ENCODE measurements at places on chromosomes 13 and 19.

DNA sequence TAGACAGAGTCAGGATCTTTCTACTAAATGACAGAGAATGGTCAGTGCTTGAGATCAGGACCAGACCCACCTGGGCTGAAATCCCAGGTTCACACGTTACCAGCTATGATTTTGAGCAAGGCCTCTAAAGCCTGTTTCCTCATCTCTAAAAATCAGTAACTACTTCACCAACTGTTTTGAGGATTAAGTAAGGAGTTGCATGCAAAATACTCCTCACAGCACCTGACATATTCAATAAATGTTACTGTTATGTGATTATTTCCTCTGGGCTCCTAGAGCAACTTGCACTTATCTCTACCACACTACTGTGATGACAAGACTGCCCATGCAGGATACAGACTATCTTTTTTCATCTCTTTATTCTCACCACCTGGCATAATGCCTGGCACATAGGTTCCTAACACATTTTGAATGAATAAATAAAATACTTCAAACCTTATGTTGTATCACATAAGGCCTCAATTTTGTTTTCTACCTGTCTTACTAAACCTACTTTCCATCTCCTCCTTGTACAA is 1.8 kb downstream of the KATNAL1 start:
- no peak for DNase-seq

GRCh38 chr19:8000298-8001038 is 5.0 kb downstream of the ELAVL1 start:
- DNase-seq = no peak

- DNase-seq = no peak
Measured at GRCh38 chr13:98988780-98989179, 10.9 kb upstream of the DOCK9 start.

- DNase-seq = no peak
Measured at GRCh38 chr19:41799444-41800000, 3.1 kb downstream of the CEACAM3 start.

DNA sequence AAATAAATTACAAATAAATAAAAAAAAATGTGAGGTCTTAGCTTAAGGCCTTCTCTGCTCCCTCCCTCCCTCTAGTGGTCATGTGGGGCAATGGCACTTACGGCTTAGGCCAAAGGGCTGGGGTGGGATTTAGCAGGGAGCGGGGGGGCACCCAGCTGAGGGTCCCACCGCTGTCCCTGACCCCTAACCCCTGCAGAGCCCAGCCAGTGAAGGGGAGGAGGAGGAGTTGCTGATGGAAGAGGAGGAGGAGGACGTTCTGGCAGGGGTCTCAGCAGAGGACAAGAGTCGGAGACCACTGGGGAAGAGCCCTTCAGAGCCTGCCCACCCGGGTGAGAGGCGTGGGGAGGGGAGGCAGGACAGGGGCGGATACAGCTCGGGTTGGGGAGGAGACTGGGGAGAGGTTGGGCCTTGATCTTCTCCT is 9.3 kb downstream of the MPND start:
- peak; percentile 63 for DNase-seq

- no peak for DNase-seq
Measured at GRCh38 chr13:71722206-71722605, 144.8 kb downstream of the DACH1 start.

GRCh38 chr13:97043302-97043701 is 49.0 kb upstream of the OXGR1 start:
- no peak for DNase-seq

- DNase-seq = no peak
Measured at GRCh38 chr19:42178791-42179674, 38.4 kb downstream of the DEDD2 start.

DNA sequence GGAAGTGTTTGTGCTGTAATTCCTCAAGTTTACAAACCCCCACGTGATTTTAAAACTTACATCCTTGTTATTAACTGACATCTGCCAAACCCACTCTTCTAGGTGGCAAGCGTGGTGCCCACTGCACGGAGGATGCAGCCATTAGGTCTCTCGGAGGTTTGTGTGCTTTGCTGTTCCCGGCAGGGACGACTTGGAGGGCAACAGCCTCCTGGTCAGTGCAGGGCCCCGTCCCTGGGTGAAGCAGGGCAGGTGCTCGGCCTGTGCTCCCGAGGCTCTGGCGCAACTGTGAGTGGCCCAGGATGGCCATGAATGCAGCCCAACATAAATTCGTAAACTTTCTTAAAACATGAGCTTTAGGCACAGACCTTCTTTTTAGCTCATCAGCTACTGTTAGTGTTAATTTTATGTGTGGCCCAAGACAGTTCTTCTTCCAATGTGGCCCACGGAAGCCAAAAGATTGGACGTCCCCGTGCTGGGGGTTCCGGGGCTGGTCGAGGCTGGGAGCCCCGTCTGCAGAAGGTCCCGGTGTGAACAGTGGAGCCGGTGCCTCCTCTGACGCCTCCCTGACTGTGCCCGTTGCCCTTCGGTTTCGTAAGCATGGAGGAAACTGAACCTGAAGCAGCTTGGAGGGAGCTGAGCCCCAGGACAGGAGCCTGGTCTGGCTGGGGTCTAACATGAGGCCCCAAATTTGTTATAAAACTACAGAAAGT is 11.9 kb downstream of the GAS6 start:
- no peak for DNase-seq

- no peak for DNase-seq
Measured at GRCh38 chr19:46710687-46711086, 6.2 kb downstream of the PRKD2 start.

- no peak for DNase-seq
Measured at GRCh38 chr19:13051557-13052165, 51.0 kb downstream of the LYL1 start.
